ENCODE measurements at places on chromosomes 1 and 21.

- no peak for DNase-seq
Measured at GRCh38 chr21:35925497-35925896, 134.8 kb downstream of the SETD4 start.

- no peak for DNase-seq
Measured at GRCh38 chr1:110482662-110483307, 31.8 kb downstream of the PROK1 start.

- DNase-seq = no peak
Measured at GRCh38 chr1:19988267-19989006, 9.0 kb upstream of the PLA2G2A start.

DNA sequence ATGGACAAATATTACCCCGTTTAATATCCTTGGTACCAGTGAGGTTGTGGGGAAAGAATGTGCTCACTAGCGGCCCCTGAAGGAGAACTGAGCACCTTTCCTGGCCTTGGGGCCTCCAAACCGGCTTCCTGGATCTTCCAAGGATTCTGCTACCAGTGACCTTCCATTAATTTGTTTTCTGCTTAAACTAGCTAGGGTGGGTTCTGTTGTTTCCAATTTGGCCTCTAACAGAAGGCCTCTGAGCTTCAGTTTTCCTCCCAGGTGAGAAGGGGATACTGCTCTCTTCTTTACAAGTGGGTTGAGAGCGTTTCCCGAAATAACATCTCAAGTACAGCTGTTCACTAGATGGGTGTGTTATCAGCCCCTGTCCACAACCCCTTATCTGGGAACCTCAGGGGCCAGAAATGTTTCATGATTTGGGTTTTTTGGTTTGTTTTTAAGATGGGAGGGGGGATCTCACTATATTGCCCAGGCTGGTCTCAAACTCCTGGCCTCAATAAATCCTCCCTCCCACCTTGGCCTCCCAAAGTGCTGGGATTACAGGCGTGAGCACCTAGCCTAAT, 16.9 kb upstream of the IFNGR2 start:
- DNase-seq = peak; percentile 9

GRCh38 chr1:70361727-70362398, 7.3 kb upstream of the ANKRD13C start:
- peak; percentile 10 for DNase-seq

DNA sequence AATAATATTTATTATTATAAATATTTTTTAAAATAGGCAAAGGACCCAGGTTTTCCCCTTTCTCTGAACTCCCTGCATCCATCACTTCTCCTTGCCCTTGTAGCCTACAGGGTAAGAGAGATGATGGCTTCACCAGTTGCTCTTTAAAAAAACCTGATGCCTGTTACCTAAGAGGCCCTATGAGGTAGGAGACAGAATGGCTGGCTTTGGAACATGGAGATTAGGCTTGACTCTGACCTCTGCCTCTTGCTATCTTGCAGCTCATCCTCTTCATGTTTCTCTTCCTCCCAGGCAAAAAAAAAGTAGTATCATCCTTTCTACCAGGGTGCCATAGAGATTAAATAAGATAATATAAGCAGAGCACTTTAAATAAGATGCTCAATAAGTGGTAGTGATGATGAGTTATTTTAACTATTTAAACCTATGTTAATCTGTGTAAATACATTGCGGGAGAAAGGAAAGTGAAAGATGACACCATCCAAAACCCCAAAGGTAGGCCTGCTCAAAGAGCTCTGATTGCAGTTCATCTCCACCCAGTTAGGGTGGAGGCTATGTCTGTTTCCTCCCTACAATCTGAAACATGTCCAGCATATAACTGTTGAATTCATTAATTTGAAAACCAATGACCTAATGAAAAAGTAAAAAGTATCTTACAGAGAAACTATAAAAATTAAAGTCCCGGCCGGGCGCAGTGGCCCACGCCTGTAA, 51.8 kb downstream of the RGS2 start:
- DNase-seq = no peak

DNA sequence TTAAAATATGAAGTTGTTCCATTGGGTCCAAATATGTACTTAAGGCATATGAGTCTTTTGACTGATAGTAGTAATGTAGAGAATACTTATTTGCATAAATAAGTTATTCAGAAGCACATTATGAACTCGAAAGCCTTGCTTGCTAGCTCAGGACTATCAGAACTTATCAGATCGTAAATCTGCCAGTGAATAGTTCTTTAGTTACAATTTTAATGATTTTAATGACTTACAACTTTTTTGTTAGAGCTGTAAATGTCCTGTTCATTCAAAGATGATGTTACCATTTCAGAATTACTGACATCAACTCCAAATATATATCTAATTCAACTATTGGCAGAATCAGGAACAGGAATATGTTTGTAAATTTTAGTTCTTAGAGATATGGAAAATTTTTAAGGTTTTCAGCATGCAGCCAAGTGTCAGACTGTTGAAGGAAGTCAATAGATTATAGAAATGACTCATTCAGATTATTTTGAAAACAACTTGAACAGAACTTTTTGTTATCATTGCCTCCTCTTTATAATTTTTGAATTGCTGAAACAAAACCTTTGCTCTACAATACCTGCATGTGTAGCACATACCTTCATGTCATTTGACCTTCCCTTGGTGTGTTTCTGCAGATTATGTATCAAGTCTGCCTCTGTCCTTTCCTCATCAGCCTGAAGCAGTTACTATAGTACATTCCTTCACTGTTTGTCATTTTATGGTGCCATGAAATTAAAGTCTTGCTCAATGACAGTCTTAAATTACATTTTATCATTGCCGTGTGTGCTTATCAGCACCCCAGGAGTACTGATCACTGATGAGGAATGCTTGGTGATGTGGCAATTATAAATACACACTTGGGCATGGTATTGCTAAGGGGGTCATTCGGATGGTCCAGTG, 44.9 kb downstream of the LRRC8D start:
- no peak for DNase-seq
